Articular chondrocyte of knee joint (primary cell): ENCODE measurements at places on chromosomes 12 and 14. TPM values are rescaled to one million over a fixed set of nuclear protein-coding genes. Genes with fewer than 3 reads are reported as not detected.

The TAS2R46 gene
- 6.0 and 7.1 TPM in 2 replicates for total RNA-seq

The INTS13 gene
- total RNA-seq: 28.9 and 39.6 TPM in 2 replicates

The KRT6C gene
- total RNA-seq: not detected in 2 replicates

The PRH1 gene
- total RNA-seq: 27.2 and 29.7 TPM in 2 replicates

The TAS2R14 gene
- total RNA-seq: 8.0 and 9.1 TPM in 2 replicates

The DDN gene
- 0.11 and 0.13 TPM in 2 replicates for total RNA-seq
